EL (cell line): ENCODE measurements at places on chromosomes 2 and 18.

GRCh38 chr2:11631462-11631861 lies 38.5 kb downstream of the NTSR2 start:
- DNase-seq: peak; percentile 8

- no peak for DNase-seq
Observed at GRCh38 chr2:55776479-55776878, 82.8 kb upstream of the PNPT1 start.

- DNase-seq: peak; percentile 48
Observed at GRCh38 chr2:7706791-7707190, 789.6 kb downstream of the RNF144A start.

DNA sequence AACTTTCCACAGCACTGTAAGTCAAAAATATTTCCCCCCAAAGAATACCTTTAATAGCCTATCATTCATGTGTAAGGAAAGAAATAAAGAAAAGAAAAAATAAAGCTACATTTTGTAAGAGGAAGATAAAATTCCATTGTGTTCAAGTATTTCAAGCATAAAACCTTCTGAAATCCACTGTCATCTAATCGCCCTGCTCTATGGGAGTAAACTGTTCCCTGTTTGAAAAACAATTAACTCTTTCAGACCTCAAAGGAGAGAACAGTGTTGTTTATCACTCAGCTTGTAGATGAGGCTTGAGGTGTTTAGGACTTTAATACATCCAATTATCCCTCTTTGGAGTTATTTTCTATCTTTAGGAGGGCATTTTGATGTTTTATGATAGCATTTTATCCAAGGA lies 112.2 kb upstream of the REG3G start:
- no peak for DNase-seq

GRCh38 chr2:25814681-25815080 lies 63.6 kb downstream of the ASXL2 start:
- peak; percentile 11 for DNase-seq

DNA sequence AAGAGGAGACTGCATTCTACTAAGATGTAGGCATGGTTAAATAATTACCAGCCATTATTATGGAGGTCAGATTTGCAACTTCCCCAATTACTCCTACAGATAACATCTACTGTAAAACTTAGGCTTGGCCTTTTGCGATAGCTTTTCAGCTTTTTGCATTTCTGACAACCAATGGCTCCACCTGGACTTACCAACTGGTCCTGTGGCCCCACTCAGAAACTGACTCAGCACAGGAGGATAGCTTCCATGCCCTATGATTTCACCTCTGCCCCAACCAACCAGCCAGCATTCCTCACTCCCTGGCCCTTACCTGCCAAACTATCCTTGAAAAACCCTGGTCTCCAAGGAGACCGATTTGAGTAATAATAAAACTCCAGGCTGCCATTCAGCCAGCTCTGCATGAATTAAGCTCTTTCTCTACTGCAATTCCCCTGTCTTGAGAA lies 28.2 kb downstream of the TUBB6 start:
- no peak for DNase-seq

- DNase-seq: no peak
Observed at GRCh38 chr2:164252568-164253287, 368.6 kb downstream of the GRB14 start.

DNA sequence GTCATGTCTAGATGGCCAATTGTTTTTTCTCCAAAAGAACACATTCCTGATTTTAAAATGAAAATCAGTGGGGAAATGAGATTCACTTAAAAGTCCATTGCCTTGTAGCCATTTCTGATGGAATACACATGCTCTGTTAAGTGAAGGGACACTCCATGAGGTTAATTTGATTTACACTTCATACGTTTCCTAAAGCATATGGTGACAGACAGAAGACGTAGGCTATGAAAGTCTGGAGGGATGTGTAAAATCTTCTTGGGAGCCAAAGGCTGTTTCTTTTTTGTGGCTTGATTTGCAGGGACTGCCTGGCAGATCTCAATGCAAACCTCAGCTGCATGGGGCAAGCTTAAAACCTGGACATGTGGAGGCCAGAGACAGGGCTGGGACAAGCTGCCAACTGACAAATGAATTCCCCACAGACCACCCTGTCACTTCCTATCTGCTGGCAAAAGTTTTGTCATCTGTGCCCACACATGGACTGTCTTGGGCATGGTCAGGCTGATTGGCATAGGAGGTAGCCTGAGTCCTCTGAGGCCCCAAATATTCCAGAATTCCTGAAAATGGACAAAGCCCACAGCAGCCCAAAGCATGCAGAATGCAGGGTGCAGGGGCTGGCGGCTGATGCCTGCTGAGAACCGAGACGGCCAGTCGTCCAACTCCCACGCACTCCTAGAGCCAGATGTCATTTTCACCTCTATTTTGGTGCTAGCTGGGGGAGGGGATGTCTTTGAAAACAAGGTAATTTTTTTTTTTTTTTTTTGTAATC lies 73.9 kb downstream of the SDC1 start:
- no peak for DNase-seq

DNA sequence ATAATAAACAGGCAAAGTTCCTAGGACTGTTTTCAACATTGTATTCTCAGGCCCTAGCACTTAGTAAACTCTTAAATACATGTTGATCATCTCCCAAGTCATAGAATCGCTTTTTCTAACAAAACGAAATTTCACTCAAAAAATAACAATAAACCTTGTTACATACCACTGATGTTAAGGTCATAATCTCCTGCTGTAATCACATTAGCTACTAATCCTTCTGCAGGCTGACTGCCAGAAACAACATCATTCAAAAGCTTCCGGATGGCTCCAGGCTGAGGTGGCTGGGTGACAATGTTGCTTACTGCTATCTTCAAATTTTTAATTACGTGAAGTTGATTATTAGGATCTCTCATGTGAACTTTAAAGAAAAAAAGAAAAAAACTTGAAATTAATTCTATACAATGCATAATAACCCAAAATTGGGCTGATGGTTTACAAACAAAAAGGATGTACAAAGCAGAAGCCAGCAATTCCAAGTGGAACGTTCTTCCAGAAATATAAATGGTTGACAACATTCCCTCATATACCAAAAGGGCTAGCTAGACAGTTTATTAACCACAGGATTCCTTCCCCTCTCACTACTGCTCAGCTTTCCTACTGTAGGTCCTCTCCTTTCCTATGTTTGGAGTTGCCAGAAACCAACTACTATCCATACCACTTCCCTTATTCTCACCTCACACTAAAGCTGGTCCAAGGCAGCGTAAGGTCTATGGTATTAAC lies 11.6 kb downstream of the TRAPPC8 start:
- peak; percentile 75 for DNase-seq

DNA sequence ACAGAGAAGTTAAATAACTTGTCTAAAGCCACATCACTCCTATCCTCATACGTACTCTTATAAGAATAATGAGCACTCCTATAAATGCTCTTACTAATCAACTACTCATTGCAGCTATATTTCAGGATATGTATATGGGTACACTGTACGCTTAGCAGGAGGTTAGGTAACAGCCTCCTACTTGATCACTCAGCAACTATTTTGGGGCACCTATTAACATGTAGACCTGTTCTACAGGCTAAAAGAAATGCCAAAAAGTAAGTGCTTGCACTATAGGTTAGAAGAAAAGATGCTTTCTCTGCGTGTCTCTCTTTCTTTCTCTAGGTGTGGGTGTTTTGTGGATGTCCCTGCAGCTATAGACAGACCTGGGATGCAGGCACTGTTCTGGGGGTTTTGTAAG lies 83.1 kb downstream of the TMEM182 start:
- DNase-seq: no peak

DNA sequence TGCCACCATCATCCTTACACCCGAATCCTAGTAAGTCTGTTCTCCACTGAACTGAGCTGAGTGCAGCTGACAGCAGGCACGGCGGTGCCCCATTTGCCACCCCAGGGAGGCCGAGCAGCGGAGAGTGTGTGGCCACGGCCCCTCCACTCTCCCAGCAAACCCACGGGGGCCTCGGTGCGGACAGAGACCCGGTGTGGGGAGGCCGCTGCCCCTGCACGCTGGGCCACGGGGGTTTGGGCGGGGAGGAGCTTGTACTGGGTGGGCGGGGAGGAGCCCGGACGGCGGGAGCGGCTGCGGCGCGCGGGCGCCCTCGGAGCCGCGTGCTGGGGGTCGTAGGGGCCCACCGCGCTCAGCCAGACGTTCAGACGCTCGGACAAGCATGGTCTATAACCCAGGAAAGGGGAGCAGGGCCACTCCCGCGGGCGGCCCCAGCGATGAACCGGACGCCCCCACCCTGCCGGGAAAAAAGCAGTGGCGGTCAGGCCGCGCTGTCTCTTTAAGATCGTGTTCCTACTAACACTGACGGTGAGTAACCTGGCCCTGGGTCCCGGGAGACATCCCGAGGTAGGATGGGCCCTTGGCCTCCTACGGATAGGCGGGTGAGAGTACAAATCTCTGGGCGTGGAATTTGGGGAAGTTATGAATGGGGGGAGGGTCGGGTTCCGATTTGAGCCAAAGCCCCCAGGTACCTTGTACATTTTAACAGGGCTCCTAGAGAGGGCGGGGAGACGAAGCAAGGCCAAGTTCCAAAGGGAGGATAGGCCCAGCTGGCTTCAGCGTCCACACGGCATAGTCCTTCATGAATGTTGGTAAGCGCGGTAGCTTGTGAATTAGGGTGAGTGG lies at the start of gene ITPRIPL1:
ITPRIPL1 (plus strand) TSS at position 277 of the 843 bp plus-strand sequence; CDS start at position 800, 523 bp downstream.
- DNase-seq: peak; percentile 21

DNA sequence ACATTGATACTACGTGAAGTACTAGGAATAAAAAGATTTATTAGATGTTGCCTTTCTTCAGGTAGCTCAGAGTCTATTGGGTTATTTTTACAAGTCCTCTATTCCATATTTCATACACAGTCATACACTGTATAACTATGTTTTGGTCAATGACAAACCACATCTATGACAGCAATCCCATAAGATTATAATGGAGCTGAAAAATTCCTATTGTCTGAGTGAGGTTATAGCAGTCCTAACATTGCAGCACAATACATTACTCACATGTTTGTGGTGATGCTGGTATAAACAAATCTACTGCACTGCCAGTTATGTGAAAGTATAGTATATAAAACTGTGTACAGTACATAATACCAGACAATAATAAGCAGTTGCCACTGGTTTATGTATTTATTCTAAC lies 595.1 kb downstream of the MBD2 start:
- DNase-seq: no peak

DNA sequence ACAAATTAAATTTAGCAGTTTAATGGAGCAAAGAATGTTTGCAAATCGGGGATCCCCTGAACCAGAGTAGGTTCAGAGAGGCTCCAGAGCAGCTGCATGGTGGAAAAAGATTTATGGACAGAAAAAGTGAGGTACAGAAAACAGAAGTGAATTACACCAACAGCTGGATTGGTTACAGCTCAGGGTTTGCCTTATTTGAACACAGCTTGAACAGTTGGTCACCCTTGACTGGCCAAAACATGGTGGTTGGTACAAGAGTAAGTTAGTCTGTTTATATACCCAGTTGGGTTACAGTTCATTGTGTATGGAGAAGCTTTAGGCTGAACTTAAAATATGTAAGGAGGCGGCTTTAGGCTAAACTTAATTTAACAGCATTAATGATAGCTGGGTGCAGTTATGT lies 5.4 kb upstream of the CDCA7 start:
- DNase-seq: no peak

DNA sequence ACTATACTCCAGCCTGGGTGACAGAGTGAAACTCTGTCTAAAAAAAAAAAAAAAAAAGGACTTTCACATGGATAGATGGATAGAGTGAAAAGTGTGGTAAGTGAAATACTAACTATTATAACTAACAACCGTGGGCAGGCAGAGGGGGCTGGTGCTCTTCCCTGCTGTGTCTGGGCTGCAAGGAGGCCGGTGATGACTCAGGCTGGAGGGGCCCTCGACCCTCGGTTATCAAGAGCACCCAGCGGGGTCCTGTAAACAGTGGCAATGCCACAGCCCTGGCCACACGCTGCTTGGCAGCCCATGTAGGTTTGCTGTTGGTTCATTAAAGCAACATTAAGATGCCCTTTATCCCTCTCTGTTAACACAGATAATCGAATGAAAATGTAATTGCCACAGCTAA lies 184.8 kb upstream of the RAB12 start:
- no peak for DNase-seq

DNA sequence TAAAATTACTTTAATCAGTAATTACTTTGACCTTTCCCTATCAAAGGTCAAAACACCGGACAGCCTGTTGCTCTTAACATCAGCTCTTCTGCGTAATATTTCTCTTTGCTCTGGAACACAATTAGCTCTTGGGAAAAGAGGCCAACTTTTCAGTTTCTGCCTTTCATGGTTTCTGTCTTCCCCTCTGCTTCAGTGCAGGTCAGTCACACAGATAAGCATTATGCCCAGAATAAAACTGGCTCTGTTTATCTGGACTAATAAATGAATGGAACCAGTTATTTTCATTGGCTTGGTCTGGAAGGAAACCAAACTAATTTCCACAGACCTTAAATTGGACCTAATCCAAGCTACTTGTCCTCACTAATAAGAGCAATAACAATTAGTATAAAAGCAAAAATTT lies 26.2 kb upstream of the GALNT3 start:
- no peak for DNase-seq

GRCh38 chr2:67471681-67472080 lies 74.5 kb downstream of the ETAA1 start:
- DNase-seq: no peak

DNA sequence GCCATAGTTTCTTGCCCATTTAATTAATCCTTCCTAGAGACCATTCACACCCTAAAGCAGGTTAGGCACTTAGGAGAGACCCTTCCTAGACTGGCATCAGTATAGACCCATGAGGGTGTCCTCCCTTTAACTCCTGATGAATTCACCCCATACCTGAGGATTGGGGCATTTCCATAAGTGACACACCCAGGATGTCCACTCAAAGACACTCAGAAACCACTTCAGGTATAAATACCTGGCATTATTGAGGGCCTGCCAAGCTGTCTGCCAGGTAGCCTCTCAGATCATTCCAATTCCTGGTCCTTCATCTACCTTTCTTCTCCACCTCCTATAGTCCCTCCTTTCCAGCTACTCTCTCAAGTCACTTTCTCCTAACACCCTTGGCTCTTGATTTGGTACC lies 57.5 kb upstream of the SLC14A2 start:
- DNase-seq: no peak

DNA sequence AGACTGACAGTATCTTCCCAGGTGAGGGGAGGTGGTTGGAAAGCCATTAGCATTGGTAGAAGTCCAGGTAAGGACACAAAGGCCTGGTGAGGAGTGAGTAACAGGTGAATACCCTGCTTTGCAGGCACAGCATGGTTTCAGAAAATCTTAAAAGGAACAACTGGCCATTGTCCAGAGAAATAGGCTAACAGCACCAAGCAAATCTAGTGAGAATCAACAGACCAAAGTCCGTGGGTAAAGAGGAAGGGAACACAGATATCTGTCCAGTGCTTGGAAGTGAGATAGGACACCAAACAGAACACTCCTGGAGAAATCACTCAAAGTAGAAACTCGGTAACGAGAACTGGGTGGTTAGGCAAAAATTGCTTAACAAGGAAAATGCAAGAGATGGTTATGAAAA lies 88.8 kb upstream of the RPRM start:
- no peak for DNase-seq

DNA sequence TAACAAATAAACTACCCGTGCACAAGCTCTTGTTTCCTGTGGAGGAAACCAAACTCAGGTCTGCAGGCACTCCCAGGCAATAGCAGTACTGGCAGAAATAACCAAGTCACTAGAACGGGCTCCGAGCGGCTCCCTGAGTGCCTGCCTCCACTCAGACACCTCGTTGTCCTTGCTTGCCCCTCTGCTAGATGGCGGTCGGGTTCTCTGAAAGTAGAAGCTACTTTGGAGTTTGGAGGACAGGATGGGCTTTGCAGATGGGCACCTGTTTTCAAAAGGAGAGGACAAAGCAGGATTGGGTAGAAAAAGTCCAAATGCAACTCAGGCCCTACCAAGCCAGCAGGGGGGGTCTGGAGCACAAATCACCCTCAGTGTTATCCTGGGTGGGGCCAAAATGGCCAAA lies 136.4 kb downstream of the LRRC30 start:
- no peak for DNase-seq
